ENCODE measurements at places on chromosomes 3 and 15.
A peak's percentile ranks its signal among the peaks of the same experiment; 100 is the strongest.

GRCh38 chr3:146396792-146397191 is 72.6 kb downstream of the PLSCR2 start:
- no peak for DNase-seq

DNA sequence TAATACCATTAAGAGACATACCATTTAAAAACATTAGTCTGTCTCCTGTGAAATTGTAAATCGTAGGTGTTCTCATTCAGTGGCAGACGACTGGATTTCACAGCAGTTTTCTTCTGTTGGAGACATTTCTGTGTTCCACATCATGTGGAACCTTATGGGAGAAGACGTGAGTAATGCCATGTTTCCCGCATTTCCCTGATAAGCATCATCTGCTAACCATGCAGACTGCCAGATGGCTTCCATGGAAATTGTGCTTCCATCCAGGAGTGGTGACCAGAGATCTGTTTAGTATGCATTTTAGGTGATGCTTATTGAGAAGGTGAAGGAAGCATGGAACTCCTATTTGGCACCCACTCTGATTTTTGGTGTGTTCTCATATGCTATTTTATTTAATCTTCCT is 28.4 kb upstream of the ST3GAL6 start:
- DNase-seq, result no peak

DNA sequence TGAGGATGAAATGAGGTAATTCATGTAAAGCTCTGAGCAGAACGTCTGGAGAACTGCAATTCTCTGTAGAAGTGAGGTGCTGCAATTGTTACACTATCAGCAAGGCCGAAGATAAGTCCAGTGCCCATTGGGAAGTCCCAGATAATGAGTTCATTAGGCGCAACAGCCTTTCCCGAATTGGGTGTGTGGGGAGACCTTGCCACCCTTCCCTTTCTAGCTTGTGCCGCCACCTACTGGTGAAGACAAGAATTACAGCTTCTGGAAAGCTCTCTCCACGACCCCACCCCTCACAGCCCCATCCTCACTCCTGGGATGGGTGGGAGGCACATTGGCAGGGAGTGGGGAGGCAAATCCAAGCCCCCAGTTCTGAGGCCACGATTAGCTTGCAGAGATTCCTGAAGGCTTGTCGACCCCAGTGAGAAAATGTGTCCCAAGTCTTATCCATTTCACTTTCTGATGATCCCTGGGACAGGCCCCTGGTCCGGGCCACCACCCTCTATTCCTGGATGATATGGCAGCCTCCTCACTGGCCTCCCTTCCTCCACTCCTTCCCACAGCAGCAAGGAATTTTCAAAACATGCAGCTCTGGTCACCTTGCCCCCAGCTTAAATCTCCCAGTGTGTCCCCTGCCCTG is 36.4 kb downstream of the FAM3D start:
- peak; percentile 85 for DNase-seq

DNA sequence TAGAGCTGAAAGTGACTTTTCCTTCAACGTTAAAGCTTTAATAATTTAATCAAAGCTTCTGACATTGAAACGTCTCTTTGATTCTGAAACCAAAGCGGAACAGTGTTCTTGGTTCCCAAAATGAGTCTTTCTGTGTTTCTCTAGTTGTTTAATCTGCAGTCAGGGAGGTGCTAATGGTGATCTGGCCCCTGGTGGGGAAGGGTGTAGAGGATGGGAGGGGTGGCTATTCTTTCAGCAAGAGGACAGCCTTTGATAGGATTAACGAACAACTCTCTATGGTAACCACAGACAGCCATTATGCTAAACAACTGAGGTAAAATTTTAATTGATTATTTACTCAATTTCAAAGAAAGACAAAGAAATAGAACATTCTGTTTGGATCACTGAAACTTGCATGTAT is 79.9 kb upstream of the CADPS start:
- DNase-seq, result no peak

DNA sequence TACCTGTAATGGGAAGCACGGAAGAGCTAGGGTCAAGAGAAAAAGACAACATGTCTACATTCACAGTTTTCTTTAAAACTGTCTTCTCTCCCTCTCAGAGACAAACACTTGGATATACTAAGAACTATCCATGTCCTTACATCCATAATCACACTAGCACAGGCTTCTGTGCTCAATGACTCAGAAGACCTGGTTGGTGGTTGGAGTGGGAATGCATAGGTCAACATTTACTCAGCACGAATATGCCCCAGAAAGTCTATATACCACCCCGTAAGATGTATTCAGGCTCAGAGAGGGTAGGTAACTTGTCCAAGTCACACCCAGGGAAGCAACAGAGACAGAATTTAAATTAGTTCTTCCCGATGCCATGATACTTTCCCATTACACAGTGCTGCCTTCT is 891.1 kb downstream of the TUSC7 start:
- DNase-seq, result no peak

DNA sequence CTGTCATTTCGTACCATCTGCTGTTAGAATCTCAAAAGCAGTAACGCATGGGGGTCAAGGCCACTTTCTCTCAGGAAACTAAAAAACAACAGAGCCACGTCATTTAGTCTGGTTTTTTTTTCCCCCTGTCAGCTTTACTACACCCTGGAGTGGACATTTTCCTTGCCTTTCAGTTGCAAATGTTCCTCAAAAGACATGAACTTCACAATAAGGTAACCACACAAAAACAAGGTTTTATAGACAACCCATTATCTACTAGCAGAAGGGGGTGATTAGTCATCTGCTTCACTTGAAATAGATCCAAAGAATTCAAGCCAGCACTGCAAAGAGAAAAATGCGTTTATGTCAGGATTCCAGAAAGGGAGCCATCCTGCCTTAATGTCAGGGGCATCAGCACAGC is 171.8 kb upstream of the CDIN1 start:
- DNase-seq, result no peak

DNA sequence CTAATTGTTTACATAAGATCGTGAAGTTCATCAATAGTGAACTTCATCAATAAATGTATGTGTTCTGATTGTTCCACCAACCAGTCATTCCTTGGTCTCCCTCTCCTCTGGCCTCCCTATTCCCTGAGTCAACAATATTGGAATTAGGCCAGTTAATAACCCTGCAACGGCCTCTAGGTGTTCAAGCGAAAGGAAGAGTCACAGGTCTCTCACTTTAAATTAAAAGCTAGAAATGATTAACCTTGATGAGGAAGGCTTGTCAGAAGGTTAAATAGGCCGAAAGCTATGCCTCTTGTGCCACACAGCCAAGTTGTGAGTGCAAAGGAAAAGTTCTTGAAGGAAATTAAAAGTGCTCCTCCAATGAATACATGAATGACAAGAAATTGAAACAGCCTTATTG is 89.4 kb upstream of the ACKR4 start:
- no peak for DNase-seq

Measured in tibial nerve (tissue), 4 donors.